Stimulated activated naive B cell treated with anti-CD40 and anti-IgM and Interleukin-4, amounts not matched to agents 10 μg/mL and 1 μg/mL and 100 μg/mL, for 72 hours (primary cell): ENCODE measurements at places on chromosomes 4 and X.
A peak's percentile ranks its signal among the peaks of the same experiment; 100 is the strongest.

- no peak for DNase-seq
Measured at GRCh38 chr4:185921583-185922555, 109.9 kb upstream of the SORBS2 start.

DNA sequence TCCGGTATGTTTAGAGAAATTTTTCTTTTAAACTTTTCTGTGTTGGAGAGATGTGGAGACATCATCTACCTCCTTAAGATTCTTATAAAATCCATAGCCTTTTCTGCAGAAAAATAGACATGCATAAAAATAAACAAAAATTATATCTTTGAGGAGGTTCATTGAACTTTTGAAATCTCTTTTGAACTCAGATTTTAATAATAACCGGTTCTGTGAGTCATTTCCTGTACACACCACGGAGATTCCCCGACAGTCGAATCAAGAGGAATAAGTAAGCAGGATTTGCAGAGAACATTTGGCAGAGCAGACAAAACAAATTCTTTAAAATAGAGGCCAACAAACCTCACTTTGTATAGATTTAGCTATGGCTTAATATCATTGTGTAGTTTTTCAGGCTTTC is 918.7 kb upstream of the POU3F4 start:
- DNase-seq, result no peak

DNA sequence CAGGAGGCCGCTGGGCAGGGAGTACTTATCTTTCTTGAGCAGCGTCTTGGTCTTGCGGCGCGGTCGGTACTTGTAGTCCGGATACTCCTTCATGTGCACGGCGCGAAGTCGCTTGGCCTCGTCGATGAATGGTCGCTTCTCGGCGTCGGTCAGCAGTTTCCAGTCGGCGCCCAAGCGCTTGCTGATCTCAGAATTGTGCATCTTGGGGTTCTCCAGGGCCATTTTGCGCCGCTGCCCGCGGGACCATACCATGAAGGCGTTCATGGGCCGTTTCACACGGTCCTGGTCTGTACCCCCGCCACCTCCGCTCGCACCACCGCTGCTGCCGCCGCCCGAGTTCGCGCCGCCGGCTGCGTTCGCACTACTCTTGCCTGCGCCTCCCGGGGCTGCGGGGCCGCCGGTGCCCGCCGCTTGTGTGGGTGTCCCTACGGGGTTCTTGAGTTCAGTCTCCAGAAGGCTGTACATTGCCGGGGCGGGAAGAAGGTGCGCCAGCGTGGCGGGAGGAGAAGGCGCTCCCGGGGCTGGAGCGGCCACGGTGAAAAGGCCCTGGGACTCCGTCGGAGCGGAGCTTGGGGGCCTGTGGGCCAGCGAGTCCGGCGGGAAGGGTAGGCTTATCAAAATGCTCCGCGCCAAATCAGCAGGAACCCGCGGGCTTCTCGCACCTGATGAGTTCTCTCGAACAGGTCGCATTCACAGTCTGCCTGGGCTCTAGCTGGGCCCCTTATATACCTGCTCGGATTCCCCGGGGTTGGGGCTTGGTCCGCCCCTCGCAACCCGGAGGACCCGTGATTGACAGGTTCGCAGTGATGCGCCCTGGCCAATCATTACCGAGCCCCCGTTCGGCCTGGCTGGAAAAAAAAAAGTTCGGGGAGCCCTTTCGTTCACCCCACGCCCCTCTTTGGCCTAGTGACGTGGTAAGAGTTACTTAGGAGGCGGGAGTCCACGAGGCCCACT is at the start of gene SOX3:
SOX3 (minus strand) TSS at position 699 of the 954 bp plus-strand sequence; CDS start at position 690, 9 bp downstream.
- DNase-seq, result no peak

- DNase-seq, result no peak
Measured at GRCh38 chr4:106803083-106803482, 233.0 kb downstream of the DKK2 start.

GRCh38 chr4:150411520-150411919 is 170.4 kb upstream of the MAB21L2 start:
- no peak for DNase-seq

GRCh38 chr4:140300271-140300970 is 73.0 kb upstream of the SCOC start:
- no peak for DNase-seq

GRCh38 chr4:87949961-87950360 is 25.6 kb upstream of the SPP1 start:
- no peak for DNase-seq

DNA sequence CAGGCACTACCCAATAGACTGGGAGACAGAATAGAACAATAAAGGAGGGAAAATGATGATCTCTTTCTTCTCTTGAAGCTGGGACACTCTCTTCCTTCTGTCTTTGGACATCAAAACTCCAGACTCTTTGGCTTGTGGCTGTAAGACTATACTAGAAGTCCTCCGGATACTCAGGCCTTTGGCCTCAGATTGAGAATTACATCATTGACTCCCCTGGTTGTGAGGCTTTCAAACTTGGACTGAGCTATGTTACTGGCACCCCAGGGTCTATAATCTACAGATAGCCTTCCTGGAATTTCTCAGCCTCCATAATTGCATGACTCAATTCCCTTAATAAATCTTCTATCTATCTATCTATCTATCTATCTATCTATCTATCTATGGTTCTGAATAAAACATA is 294.2 kb upstream of the CT83 start:
- no peak for DNase-seq

- no peak for DNase-seq
Measured at GRCh38 chr4:6971536-6972374, 62.1 kb downstream of the TBC1D14 start.

GRCh38 chr4:89411539-89412309 is 104.1 kb upstream of the GPRIN3 start:
- no peak for DNase-seq

- DNase-seq, result no peak
Measured at GRCh38 chr4:74157154-74157553, 764 bp upstream of the MTHFD2L start.

- no peak for DNase-seq
Measured at GRCh38 chr4:184403384-184403781, 71.0 kb downstream of the IRF2 start.

GRCh38 chrX:30156880-30157560 is 58.3 kb upstream of the MAGEB2 start:
- no peak for DNase-seq

DNA sequence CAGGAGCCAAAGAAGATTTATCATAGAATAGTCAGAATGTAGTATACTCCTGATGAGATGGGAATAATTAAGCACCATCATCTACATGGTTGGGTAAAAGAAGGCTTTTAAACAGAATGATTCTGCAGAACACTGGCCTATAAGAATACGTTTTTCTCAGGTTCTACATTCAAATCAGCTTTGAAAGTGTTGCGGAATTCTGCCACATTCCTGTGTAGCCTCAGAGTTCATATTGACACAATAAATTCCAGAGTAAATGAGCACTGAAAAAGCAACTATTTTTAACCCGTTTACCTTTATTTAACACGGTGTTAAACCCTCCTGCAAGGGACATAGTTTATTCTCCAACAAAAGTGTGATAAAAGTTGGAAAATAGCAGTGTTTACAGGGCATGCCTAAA is 950.2 kb upstream of the SLIT2 start:
- no peak for DNase-seq

DNA sequence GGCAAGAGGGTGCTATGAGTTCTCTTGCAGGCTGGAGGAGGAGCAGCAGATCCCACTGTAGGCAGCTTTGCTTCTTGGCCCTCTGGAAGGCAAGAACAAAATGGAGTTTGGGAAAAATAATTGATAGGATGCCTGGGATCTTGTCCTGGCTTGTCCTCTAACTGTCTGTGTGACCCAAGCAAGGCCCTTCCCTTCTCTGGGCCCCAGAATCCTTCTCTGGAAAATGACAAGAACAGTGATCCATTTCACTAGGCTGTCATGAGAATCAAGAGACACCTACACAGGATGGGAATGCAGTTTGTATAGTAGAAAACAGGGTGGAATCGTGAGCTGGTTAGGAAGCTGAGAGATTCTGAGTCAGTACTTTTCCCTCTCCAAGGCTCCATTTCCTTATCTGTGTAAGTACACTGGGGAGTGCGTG is 133.3 kb downstream of the PJA1 start:
- no peak for DNase-seq

DNA sequence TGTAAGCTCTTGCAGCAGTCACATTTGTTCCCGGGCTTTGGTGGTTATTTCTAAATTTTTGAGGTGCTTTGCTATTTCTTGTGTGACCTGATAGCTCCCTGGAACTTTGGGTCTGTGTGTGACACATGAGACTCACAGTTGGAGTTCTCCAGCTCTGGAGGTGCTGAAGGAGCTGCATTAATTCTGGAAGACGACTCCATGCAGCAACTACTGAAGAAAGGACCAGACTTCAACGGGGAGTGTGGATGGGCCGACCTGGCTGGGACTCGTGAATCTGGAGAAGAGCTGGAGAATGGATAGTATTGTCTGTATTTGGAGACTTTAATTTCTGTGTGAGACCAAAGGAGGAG is 1.5 kb downstream of the MRFAP1 start:
- DNase-seq, result no peak

GRCh38 chr4:113738251-113738650 is 23.3 kb downstream of the CAMK2D start:
- DNase-seq, result no peak

DNA sequence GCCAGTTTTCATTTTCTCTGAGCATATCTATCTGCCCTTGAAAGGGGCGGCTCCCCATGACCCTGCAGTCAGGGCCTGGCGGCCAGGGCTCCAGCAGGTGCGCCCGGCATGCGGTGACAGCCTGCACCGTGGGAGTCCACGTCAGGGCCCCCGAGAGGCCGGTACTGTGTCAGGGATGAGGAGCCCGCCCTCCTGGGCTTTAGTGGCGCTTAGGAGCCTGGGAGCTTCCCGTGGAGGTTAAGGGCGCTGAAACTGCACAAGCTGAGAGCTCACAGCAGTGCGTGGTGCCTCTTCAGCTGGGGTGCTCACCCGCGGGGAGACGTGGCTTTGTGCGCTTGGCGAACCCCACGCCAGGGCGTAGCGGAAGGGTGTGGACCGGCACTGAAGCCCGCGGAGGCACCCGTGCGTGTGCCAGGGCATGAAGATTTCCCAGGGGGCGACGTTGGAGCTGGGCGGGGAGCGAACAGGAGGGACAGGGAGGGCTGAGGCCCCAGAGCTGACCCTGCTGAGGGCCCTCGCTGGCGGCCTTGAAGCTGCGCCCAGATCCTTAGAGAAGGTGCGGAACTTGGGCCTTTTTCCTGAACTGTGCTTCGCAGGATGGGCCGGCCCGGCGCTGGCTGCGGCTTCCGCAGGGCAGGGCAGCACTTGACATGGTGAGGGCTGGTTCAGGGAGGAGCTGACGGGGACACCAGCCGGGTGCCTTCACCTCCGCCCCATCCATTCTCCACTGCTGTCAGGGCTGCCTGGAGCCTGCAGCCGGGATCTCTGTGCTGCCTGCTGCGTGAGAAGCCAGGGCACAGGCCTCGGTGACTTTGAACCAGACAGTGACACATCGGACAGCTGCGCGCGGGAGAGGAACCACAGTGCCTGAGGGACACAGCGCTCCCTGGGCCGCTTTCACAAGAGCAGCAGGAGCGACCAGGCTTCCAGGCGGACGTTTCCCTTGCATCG is 32.9 kb downstream of the HTT-AS start:
- peak; percentile 69 for DNase-seq

GRCh38 chr4:27921231-27921630 is 1060.6 kb downstream of the STIM2 start:
- no peak for DNase-seq

DNA sequence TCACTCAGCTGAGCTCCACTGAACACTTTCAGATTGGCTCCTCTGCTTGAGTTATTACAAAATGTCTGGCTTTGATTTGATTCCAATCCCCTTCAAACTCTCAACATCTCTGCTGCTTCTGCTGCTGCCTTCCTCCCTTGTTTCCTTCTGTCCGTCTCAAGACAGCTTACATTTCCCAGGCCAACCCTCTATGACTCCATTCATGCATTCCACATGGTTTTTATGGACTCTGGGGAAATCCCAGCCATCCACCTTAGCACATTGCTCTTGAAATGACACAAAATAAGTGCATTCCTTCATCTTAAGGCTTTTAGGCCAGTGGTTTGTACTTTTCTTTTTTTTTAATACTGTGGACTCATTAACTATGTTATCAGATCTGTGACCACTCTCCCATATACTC is 68.5 kb upstream of the TMEM164 start:
- DNase-seq, result no peak

GRCh38 chr4:47068986-47069385 is 37.6 kb downstream of the GABRB1 start:
- no peak for DNase-seq

- DNase-seq, result no peak
Measured at GRCh38 chr4:184898793-184899192, 73.0 kb upstream of the ACSL1 start.

GRCh38 chr4:1778642-1779392 is 14.3 kb upstream of the FGFR3 start:
- DNase-seq, result no peak

DNA sequence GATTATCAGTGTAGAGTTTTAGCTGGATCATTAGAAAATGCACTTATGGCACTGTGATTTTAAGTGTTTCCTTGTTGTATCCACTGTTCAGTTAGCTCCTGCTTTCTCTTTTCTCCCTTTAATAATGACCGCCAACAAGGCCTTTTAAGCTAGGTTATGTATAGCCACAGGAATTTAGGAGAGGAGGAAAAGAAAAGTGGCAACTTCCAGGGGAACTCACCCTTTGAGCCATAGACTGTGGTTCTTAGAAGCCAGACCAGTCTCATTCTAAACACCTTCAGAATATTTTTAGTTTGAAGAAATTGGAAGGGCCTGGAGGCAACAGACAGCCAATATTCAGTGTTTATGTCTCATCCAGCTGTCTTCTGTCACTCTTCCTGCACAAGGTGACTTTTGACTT is 6.1 kb downstream of the FGF2 start:
- DNase-seq, result no peak

DNA sequence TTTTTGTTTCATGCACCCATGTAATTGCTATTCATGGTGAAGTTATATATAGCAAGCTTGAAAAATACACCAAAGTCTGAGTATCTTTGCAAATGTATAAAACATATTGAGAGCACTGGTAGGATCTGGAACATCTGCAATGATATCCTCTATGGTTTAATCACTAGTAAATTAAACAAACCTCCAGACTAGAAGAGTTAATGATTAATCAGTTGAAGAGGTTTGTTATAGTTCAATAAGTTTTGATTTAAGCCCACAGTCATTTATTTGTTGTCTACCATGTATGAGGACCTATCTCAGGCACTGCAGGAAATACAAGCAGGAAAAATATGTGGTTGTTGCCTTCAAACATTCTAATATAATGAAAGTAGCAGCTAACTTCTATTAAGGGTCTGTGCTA is 16.5 kb downstream of the CYBB start:
- DNase-seq, result no peak

- DNase-seq, result no peak
Measured at GRCh38 chrX:12891915-12892506, 14.4 kb upstream of the TLR8 start.

GRCh38 chr4:100299046-100299840 is 109.0 kb upstream of the DDIT4L start:
- no peak for DNase-seq

DNA sequence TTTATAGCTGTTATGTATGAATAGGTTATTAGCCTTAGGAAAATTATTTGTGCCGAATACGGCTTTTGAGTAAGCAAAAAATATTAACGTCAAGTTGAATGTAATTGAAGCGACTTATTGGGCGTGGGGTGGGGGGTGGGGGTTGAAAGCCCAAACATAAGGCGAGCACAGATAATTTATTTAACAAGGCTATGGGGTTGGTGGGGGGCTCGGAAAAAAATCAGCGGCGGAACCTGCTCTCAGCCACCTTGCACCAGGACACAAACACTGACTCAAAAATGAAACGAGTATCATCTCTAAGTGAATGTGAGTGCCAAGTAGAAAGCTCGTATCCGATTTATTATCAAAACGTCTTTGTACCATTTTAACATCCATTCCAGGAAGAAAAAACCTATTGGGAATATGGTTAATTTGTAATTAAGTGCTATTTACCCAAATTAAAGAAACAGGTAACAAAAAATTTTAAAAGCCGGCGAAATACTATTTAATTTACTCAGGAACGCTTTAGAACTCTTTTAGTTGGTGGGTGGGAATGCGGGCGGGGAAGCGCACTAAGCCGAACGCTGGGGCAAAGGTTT is 902 bp upstream of the LARP1B start:
- DNase-seq, result no peak
